ENCODE measurements at places on chromosomes 7 and 10.

- DNase-seq: no peak
These were observed 31.6 kb upstream of the WAPL start for GRCh38 chr10:86553213-86553612.

GRCh38 chr10:105188737-105189462, 547.8 kb downstream of the SORCS3 start:
- DNase-seq: no peak

- DNase-seq: peak; percentile 34
These were observed 35.4 kb downstream of the JMJD1C start for GRCh38 chr10:63430091-63430998.

DNA sequence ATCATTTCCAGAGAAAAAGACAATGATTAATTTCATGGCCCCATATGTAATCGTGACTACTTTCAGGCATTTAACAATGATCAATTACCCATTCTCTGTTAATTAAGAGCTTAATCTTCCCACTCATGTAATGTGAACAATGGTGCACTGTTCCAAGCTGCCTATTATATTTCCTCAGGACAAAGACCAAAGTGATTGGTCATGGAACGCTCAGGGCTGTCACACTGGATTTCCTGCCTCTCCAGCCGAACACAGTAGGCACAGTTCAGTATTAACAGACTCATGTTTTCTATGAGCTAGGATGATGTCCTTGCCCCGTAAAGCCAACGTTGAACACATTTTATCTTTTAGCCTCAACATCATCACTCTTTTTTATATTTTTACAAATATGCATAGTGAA, 142.7 kb upstream of the FZD8 start:
- no peak for DNase-seq
